ENCODE measurements at places on chromosomes 2 and 18.

DNA sequence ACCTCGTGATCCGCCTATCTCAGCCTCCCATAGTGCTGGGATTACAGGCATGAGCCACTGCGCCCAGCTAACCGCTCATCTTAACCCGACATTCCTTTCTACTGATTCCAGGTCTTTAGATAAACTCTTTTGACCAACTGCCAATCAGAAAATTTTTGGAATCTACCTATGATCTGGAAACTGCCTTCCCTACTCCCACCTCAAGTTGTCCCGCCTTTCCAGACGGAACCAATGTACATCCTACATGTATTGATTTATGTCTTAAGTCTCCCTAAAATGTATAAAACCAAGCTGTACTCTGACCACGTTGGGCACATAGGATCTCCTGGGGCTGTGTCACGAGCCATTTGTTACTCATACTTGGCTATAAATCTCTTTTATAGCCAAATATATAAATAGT, 3.2 kb upstream of the NEU2 start:
- DNase-seq: no peak

GRCh38 chr2:195531754-195532153, 125.3 kb upstream of the SLC39A10 start:
- no peak for DNase-seq

DNA sequence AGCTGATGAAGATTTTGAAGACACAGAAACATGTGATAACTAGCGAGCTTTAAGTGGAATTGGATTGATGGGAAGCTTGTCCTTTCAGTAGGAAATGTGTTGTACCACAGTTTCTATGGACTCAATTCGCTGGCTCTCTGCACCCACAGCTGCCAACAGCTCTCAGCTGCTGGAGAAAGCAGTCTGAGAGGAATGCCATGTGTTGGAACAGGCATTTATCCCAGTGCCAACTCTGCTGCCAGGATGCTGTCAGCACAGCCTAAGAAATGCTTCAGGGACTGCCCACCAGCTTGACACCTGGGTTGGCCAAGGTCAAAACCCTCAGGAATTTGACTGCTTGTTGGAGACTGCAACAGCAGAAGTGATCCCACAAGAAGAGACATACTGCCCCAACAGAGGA, 193.0 kb upstream of the THSD7B start:
- DNase-seq: no peak

- DNase-seq: no peak
Observed at GRCh38 chr2:212961255-212961654, 190.2 kb downstream of the IKZF2 start.

DNA sequence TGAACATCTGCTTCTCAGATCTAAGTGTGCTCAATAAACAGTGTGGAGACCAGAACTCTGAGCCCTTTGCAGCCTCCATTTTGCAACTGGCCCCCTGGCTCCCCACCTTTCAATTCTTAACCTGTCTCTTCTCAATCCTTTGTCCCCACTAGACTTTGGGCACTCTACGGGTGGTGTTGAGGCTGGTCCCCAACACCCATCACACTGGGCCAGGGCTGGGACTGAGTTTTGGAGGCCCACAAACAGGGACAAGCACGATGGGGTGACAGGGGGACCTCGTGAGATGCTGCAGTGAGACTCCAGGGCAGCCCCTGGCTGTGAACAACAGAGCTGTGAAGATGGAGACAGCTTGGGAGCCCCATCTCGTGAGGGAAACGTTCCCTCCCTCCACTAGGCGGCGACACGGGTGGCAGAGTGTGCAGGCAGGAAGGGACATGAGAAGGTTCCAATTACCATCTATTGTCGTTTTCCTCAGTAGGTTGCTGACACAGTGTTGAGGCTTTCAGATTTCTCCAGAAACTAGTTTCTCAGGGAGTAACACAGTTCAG, 1.2 kb downstream of the ANKMY1 start:
- no peak for DNase-seq

- no peak for DNase-seq
Observed at GRCh38 chr2:188338463-188338862, 46.8 kb downstream of the GULP1 start.

GRCh38 chr18:63578357-63578958, 8.7 kb upstream of the SERPINB13 start:
- no peak for DNase-seq

GRCh38 chr18:6728809-6729246, 688 bp upstream of the ARHGAP28 start:
- no peak for DNase-seq

GRCh38 chr2:109397893-109398292, 215.9 kb downstream of the SEPTIN10 start:
- DNase-seq: no peak

DNA sequence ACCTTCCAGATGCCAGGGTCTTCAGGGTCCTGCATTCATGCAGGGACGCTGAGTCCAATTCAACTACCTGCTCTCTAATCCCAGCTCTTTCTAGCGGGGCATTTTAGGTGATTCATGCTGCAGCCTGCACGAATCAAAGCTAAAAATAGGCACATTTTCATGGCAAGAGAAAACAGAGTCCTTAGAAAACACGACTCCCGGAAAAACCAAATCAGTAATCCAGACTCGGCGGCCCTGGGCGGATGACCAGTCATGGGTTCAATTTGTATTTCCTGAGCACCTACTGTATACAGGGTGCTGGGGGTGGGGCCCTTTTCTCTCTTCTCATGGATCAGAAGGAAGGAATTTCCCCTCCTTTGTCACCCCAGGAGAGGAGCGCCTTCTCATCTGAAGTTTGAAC, 64.4 kb downstream of the LONRF2 start:
- no peak for DNase-seq

DNA sequence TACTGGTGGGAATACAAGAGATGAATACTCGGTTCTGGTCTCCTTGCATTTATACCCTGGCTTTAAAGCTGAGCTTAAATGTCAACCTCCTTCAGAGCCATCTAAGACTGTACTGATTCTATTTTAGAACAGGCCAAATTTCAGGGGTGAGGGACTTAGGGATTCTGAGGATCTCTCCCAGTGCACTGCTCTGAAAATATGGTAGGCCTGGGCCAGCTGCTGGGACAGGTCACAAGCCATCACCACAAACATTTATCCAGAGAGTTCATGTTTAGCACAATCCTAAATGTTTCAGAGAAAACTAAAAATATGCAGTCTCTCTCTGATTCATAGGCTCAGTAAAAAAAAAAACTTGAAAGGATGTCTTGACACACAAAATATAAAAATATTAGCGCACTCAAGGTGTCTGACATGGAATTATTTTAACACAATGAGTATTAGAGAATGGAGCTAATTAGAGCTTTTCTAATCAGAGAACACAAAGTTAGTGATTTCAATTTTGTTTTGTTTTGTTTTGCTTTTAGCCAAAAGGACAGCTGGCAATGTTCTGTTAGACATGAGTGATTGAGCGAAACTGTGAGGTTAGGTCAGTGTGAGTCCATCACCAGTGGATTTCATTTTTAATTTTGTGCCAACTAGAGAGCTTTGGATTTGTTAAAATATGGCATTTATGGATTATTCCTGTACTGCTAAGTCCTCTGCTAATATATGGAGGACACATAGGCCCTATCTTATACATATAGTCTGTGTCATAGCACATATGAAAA, 38.8 kb downstream of the MFSD6 start:
- no peak for DNase-seq

GRCh38 chr2:120948662-120949011, 213.0 kb downstream of the GLI2 start:
- DNase-seq: no peak

DNA sequence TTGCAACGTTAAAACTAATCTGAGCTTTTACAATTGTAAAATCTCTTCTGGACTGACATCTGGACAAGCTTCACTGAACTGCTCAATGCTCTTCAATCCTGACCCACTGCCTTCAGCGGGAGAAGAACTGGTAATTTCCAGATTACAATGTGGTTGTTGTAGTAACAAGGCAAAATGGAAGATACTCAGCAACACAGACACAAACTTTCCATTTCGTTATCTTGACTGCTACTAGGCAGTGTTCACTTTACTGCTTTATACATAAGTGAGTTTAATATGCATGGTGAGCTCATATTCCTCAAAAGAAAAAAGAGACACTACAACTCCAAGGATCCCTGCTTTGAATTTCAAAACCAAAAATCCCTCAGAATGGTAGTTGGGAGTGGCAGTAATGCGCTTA, 51.9 kb downstream of the GRB14 start:
- no peak for DNase-seq

GRCh38 chr2:232581725-232582124, 31.2 kb downstream of the EIF4E2 start:
- DNase-seq: no peak

- DNase-seq: no peak
Observed at GRCh38 chr2:100365434-100365833, 43.1 kb upstream of the LONRF2 start.

DNA sequence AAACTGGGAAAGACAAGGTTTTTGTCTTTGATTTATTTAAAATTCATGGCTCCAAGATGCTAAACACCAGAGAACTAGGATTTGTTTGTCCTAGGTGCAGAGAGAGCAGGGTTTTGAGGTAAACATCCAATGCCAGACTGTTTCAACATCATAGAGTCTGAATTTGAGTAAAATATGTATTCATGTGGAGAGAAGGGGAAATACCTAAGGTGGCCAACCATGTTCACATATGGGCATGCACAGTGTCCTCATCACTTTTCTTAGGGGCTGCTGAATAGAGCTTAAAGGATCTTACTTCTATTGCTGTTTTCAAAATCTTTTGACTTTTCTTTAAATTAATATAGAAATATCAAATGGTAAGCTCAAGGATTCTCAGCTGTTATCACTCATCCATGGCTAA, 287.0 kb upstream of the CCDC68 start:
- no peak for DNase-seq

GRCh38 chr2:8719528-8719927, 37.7 kb downstream of the ID2 start:
- no peak for DNase-seq

DNA sequence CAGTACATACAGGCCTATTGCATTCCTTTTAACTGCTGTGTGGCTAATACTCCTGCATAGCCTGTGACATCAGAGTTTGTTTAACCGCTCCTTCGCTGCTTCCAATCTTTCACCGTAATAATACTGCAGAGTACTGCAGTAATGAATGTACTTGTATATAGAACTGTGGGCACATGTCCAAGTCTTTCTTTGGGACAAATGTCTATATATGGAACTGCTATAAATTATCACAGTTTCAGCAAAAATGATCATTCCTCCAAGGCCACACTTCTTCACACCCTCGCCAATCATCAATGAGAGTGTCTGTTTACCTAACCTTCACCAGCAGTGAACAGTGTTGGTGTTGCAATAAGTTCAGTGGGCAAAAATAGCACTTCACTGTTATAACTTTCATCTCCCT, 230.4 kb downstream of the SP3 start:
- no peak for DNase-seq

DNA sequence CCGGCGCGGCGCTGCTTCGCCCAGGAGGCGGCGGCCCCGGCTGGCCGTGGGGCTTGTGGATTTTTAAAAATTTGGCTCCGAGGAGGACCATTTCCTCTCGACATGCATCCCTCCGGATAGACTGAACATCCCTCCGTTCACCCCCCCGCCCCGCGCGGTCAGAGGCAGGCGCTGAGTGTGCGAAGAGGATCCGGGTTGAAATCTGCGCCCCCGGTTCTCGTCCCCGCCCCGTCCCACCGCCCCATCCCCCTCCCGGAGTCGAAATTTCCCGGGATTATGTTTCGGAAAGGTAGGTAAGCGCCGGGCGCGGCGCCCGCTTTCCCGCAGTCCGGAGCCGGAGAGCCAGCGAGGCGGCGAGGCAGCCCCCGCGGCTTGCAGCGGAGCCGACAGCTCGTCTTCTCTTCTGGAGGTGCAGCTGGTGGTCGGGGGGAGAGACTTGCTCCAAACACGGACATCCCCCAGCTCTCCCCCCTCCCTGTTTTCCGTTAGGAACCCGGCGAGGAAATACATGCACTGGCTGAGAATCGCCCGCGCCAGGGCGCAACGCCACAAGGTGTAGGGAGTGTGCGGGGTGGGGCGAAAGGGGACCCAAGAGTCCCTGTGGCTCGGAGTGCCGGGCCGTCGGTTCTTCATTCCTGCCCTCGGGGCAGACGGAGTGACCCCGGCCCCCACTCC, at the start of gene PRKCE:
PRKCE (plus strand) TSS at position 261 of the 675 bp plus-strand sequence.
- DNase-seq: peak; percentile 6

DNA sequence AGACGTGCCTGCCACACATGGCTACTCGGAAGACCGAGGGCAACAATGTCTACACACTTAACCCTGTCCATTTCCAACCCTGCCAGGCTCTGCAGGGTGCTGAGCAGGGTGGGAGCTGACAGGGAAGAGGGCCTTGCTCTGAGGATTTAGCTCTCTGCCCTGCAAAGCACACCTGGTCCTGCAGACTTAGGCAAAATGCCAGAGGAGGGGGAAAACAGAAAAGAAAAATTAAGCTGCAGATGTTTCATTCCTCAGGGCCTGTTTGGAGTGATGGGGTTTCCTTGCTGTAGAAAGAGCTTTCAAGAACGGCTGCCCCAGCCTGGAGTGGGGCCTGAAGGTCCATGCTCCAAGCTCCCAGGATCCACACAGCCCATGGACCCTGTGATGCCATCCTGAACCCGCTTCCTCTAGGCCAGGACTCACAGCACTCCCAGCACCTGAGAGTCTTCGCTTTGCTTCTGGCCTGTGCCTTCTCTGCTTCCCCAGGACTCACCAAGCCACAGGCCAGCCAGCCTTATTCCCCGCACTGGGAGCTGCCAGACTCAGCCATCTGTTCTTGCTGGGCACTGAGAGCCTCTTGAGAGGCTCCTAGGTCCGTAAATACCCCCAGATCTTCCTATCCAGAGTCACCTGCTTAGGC, 9.1 kb upstream of the TEX51 start:
- DNase-seq: no peak

DNA sequence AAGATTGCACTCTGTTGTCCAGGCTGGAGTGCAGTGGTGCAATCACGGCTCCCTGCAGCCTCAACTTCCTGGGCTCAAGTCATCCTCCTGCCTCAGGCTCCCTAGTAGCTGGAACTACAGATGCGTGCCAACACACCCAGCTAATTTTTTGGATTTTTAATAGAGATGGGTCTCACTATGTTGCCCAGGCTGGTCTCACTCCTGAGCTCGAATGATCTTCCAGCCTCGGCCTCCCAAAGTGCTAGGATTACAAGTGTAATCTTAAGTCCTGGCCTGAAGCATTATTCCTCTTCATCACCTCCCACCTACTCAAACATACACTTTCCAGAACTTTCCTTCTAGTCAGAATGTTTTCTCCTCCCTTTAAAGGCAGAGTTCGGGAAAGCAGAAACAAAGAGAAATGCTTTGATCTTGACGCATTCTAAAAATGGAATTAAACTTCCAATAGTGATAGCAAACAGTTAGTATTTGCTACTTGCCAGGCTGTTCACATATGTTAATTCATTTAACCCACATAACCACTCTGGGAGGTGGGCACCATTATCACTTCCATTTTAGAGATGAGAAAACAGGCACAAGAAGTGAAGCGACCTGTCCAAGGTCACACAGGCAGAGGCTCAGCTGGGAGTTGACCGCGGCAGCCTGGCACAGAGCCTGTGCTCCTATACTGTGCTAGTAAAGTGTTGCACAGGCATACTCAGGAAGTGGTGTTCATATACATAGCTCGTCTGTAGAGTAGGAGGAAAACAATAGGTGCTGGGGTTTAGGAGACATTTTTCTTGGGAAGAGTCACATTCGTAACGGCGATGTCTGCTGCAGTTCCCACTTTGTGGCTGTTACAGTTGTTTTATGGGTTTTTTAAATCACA, 24.6 kb downstream of the TEX44 start:
- no peak for DNase-seq

- DNase-seq: peak; percentile 23
Observed at GRCh38 chr2:216606551-216607276, 26.5 kb upstream of the IGFBP2 start.
